Right hindlimb (tissue), 1 donor: ENCODE measurements at places on chromosomes 12 and 14.

- DNase-seq, result peak; percentile 73
These were observed 1.6 kb downstream of the SLC16A7 start for GRCh38 chr12:59597385-59597781.

DNA sequence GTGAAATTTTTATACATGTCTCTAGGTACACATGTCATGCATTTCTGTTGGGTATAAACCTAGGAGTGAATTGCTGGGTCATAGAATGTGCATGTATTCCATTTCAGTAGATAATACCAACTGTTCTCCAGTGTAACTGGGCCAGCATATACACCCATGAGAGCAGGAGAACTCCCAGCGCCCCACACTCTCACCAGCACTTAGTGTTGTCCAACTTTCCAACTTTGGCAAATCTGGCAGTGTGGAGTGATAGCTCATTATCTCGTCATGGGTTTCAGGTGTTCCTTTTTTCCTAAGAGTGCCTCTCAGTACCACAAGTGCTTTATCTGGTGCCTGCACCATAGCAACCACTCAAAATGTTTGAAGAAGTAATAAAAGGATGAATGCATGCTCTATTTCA lies 40.1 kb downstream of the NGB start:
- no peak for DNase-seq

- DNase-seq, result no peak
These were observed 17.7 kb downstream of the SLC25A29 start for GRCh38 chr14:100288382-100289185.

- DNase-seq, result no peak
These were observed 97.7 kb downstream of the AKAP6 start for GRCh38 chr14:32426586-32427388.

DNA sequence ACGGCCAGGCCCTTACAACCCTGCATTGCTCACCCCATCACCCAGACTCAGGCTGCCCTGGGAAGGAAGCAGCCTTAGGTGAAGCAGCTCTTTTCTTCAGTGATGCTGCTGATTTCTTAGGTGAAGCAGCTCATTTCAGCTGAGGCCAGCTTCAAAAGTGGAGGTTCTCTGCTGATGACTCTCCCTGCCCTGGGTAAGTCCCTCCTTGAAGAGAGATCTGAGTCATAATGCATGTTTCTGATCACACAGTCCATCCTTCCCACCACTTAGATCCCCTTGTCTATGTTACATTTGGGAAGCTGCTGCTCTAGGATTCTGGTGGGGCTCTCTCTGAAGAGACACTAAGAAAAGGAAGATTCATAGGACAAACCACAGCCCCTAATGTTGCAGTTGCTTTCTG lies 17.2 kb upstream of the ZNF140 start:
- DNase-seq, result no peak

- DNase-seq, result no peak
These were observed 28.0 kb upstream of the DAAM1 start for GRCh38 chr14:59160506-59160905.

DNA sequence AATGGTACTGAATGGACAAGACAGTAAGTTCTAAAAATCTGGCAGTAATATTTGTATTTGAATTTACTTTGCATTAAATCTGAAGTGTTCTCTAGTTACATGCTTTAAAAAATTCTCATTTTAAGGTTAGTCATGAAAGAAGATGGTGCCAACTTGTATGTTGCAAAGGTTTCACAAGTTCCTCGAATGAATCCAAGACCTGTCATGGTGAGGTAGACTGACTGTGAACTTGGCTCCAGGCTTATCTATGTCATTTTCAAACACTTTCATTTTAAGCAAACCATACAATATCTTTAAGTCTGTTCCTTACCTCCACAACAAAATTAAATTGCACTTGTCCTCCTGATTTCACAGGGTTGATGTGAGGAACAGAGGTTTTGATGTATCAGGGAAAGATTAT lies 23.4 kb downstream of the CLEC2D start:
- DNase-seq, result no peak

DNA sequence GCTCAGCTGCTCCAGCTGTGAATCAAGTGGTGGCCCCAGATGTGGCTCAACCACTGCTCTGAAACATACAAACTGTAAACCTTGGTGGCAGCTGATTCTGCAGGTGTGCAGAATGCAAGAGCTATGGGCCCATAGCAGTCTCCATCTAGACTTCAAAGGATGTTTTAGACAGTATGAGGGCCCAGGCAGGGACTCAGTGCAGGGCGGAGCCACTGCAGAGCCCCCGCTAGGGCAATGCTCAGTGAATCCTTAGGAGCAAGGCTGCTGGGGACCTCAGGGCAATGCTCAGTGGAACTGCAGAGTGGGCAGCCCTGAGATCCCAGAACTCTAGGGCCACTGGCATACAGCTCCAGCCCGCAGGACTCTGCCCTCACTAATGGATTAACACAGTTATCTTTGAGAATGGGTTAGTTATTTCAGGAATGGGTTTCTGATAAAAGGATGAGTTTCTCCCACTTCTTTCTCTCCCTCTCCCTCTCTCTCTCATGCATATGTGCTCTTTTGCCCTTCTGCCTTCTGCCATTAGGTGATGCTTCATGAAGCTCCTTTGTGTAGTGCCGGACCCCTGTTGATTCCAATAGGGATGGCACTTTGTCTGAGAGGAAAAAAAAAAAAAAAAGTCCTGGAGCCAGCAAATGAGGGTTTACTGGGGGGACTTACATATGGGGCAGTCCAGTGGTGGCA lies 48.4 kb upstream of the JDP2 start:
- DNase-seq, result no peak
